Prostate gland (tissue), 2 donors: ENCODE measurements at places on chromosomes 6 and 20. TPM values are rescaled to one million over a fixed set of nuclear protein-coding genes. Genes with fewer than 3 reads are reported as not detected.

DNA sequence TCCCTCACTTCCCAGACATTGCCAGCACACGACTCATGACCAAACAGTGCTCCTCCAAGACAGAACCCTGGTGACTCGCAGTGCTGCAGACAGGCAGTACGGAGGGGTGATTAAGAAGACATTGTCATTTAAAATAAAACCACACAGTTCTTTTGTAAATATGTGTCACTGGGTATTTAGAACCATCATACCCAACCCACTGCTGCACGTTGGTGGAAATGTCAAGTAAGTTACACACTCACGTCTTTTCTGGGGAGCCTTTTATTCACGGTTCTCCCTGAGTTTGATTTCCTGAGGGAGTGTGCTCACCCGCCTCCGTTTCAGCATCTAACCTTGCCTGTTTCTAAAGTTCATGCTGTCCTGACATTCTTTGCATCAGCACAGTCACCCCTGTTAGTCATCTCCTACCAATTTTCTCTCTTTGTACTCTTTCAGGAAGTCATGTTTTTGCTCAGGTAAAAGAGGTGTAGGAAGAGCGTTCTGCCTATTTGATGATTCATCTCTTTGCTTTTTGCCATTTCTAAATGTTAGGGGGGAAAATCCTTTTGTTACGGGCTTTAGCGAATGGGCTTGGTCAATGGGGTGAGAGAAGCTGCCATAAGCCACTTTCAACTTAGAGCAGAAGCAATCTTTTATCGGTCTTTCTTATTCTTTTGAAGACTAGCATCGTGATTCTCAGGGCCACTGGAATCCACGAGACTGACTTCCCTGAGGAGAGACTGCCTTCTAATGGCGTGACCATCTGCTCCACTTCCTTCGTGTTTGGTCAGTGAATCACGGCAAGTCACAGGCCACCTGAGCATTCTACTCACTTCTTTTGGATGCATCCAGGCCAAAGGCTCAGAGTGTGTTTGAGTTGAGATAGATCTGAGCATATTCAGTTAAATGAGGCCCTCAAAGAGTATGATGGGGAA, 512.8 kb upstream of the JARID2 start:
- no peak overlapping the region for H3K4me3 ChIP-seq
- H3K4me1 ChIP-seq, result no peaks in the 10 kb centered on the region
- no peak for DNase-seq
- H3K27ac ChIP-seq, result no peak overlapping the region
- H3K36me3 ChIP-seq, result no peaks in the 10 kb centered on the region

GRCh38 chr6:88566746-88567534, 396.5 kb downstream of the RNGTT start:
- H3K4me1 ChIP-seq, result no peaks in the 10 kb centered on the region
- no peaks in the 10 kb centered on the region for H3K27me3 ChIP-seq
- DNase-seq, result no peak
- no peaks in the 10 kb centered on the region for H3K36me3 ChIP-seq
- H3K27ac ChIP-seq, result no peak overlapping the region

GRCh38 chr6:88179692-88180091, 13.5 kb upstream of the CNR1 start:
- H3K4me1 ChIP-seq, result no peaks in the 10 kb centered on the region
- no peak for DNase-seq
- no peak overlapping the region for H3K4me3 ChIP-seq
- peaks cover 2% of the 10 kb centered on the region for H3K27me3 ChIP-seq
- no peak overlapping the region for H3K27ac ChIP-seq

DNA sequence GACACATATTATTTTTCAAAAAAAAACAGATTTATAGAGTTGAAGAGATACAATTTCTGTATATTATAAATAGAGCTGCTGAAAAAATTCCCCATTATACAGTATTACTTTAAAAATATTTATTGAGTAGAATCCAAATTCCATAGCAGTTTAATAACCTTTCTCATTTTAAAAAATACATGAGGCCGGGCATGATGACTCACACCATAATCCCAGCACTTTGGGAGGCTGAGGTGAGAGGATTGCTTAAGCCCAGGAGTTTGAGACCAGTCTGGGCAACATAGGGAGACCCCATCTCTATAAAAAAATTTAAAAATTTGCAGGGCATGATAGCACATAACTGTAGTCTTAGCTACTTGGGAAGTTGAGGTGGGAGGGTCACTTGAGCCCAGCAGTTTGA, 13.0 kb downstream of the ATRN start:
- no peaks in the 10 kb centered on the region for H3K27me3 ChIP-seq
- DNase-seq, result no peak
- H3K4me3 ChIP-seq, result no peak overlapping the region
- no peaks in the 10 kb centered on the region for H3K4me1 ChIP-seq

GRCh38 chr6:38714239-38715015, 684 bp upstream of the DNAH8 start:
- peak overlapping the region; percentile 13 for H3K4me3 ChIP-seq
- H3K36me3 ChIP-seq, result no peaks in the 10 kb centered on the region
- H3K4me1 ChIP-seq, result no peaks in the 10 kb centered on the region
- H3K27ac ChIP-seq, result no peak overlapping the region
- DNase-seq, result no peak

DNA sequence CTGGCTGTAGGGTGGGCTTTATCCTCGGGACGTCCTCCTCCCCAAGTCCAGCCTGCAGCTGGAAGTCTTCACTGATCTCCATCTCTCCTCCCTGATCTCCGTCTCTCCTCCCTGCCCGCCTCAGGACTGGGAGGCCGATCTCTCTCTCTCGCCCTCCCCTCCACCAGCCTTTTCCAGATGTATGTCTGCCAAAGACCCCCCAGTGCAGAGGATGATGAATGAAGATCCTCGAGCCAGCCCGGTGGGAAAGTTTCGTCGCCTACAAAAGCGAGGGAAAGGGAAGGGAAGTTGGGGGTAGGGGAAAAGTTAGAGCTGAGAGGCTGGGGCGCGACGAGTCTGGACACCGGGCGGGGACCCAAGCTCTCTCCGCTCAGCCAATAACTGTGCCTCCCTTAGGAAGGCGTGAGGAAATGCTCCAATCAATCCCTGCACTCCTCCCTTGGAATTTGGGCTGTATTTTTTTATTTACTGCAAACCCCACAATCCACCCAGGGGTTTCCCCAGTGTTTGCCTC, 595 bp upstream of the SRF start:
- no peak for DNase-seq
- H3K27me3 ChIP-seq, result no peaks in the 10 kb centered on the region
- peaks cover 1% of the 10 kb centered on the region for H3K36me3 ChIP-seq
- H3K4me1 ChIP-seq, result peaks cover 11% of the 10 kb centered on the region
- H3K27ac ChIP-seq, result peak overlapping the region; percentile 99

DNA sequence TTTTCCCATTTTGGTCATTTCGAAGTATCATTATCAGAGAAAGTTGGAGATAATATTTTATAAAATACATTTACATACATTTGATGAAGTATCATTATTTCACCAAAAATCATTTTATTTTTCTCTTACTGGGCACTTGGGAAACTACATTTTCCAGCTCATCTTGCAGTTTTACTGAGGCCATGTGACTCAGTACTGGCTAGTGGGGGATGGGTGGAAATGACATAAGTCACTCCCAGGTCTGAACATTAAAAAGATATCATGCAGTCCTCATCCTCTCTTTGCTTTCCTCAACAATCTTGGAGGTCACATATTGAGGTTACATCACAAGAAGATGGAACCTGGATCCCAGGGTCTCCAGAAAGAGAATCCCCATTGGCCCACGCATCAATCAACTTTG, 84.1 kb downstream of the CD24 start:
- H3K36me3 ChIP-seq, result no peaks in the 10 kb centered on the region
- H3K27ac ChIP-seq, result no peak overlapping the region
- no peaks in the 10 kb centered on the region for H3K27me3 ChIP-seq
- no peaks in the 10 kb centered on the region for H3K4me1 ChIP-seq
- no peak for DNase-seq

- no peak overlapping the region for H3K27ac ChIP-seq
- H3K36me3 ChIP-seq, result no peaks in the 10 kb centered on the region
- DNase-seq, result no peak
- H3K4me3 ChIP-seq, result no peak overlapping the region
- H3K4me1 ChIP-seq, result no peaks in the 10 kb centered on the region
These were observed 55.3 kb upstream of the POPDC3 start for GRCh38 chr6:105235155-105235554.

DNA sequence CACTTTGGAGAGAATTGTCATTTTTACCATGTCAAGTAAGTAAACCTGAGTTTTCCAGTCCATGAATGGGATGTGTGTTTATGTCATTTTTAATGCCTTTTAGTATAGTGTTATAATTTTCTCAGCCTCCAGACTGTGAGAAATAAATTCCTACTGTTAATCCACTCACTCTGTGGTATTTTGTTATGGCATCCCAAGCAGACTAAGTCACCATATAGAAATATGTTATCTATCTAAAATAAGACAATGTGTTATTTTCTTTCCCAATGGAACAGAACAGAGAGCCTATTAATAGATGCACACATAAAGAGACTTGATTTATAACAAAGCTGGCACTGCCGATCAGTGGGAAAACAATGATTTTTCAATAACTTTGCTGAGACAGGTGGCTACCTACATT, 70.2 kb upstream of the SLC4A11 start:
- no peak for DNase-seq
- no peaks in the 10 kb centered on the region for H3K36me3 ChIP-seq
- H3K4me3 ChIP-seq, result no peak overlapping the region
- no peaks in the 10 kb centered on the region for H3K4me1 ChIP-seq
- no peaks in the 10 kb centered on the region for H3K27me3 ChIP-seq

- no peak overlapping the region for H3K27ac ChIP-seq
- H3K4me3 ChIP-seq, result no peak overlapping the region
- H3K36me3 ChIP-seq, result no peaks in the 10 kb centered on the region
- no peaks in the 10 kb centered on the region for H3K27me3 ChIP-seq
- DNase-seq, result no peak
- no peaks in the 10 kb centered on the region for H3K4me1 ChIP-seq
These were observed 11.0 kb downstream of the ALDH8A1 start for GRCh38 chr6:134938896-134939295.

DNA sequence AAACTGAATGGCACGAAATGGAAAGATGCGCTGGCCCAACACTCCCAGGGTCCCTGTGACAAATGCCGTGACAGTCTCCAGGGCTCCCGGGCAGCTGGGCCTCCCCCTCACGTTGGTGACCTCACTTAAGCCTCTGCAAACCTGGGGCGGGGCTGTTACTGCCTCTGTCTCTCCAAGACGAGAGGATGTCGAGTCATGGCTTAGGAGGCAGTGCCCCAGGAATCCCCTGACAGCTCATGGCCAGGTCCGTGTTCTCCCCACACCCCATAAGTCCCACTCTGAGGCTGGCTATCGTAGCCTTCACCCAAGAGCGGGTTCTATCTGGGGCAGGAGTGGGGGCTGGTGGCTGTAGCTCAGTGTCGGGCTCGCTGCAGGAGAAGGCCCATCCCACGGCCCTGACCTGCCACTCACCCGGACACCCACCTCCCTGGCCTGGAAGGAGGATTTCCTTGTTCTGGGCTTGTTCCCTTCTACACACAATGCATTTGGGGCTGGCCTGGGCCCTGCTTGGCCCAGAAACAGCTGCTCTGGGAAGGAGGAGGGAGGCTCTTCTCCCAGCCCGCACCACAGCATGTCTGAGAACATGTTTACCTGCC, 5.6 kb upstream of the RPS21 start:
- peaks cover 8% of the 10 kb centered on the region for H3K4me1 ChIP-seq
- DNase-seq, result peak; percentile 70
- peak overlapping the region; percentile 60 for H3K27ac ChIP-seq
- H3K4me3 ChIP-seq, result no peak overlapping the region
- H3K27me3 ChIP-seq, result no peaks in the 10 kb centered on the region

- no peak for DNase-seq
- H3K4me3 ChIP-seq, result no peak overlapping the region
- H3K36me3 ChIP-seq, result no peaks in the 10 kb centered on the region
- H3K27me3 ChIP-seq, result no peaks in the 10 kb centered on the region
These were observed 94.2 kb upstream of the ATXN1 start for GRCh38 chr6:16855460-16855859.

GRCh38 chr20:16601047-16601446, 27.8 kb upstream of the KIF16B start:
- DNase-seq, result no peak
- H3K36me3 ChIP-seq, result no peaks in the 10 kb centered on the region
- H3K4me1 ChIP-seq, result no peaks in the 10 kb centered on the region
- H3K4me3 ChIP-seq, result no peak overlapping the region
- H3K27me3 ChIP-seq, result no peaks in the 10 kb centered on the region
- H3K27ac ChIP-seq, result no peak overlapping the region

DNA sequence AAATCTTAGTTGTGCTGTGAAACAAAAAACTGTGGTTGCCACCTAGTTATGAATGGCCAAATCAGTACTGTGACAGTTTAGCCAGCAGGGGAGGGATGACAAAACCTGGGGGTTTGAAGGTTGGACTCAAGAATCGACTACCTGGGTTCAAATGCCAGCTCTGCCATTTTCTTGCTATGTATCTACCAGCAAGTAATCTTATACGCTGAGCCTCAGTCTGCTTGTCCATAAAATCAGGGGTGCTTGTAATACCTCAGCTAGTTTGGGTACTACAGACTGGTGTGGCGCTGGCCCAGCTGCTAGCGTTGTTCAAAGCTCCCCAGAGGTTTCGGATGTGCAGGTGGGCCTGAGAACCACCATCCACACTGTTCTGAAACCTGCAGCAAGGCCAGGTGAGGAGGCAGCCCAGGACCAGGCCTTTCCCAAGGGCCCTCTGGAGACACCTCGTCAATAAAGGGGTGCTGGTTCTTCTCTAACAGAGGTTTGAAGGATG, 40.4 kb downstream of the TRAM2 start:
- no peaks in the 10 kb centered on the region for H3K36me3 ChIP-seq
- H3K4me1 ChIP-seq, result no peaks in the 10 kb centered on the region
- DNase-seq, result no peak

- H3K4me1 ChIP-seq, result no peaks in the 10 kb centered on the region
- no peak for DNase-seq
- no peak overlapping the region for H3K4me3 ChIP-seq
- H3K27me3 ChIP-seq, result no peaks in the 10 kb centered on the region
- H3K27ac ChIP-seq, result no peak overlapping the region
These were observed 42.9 kb downstream of the LINC00237 start for GRCh38 chr20:21063276-21063675.

GRCh38 chr6:11431455-11431937, 106.1 kb upstream of the TMEM170B start:
- no peak overlapping the region for H3K4me3 ChIP-seq
- H3K27ac ChIP-seq, result no peak overlapping the region
- no peaks in the 10 kb centered on the region for H3K27me3 ChIP-seq
- no peaks in the 10 kb centered on the region for H3K4me1 ChIP-seq
- H3K36me3 ChIP-seq, result no peaks in the 10 kb centered on the region
- DNase-seq, result no peak

DNA sequence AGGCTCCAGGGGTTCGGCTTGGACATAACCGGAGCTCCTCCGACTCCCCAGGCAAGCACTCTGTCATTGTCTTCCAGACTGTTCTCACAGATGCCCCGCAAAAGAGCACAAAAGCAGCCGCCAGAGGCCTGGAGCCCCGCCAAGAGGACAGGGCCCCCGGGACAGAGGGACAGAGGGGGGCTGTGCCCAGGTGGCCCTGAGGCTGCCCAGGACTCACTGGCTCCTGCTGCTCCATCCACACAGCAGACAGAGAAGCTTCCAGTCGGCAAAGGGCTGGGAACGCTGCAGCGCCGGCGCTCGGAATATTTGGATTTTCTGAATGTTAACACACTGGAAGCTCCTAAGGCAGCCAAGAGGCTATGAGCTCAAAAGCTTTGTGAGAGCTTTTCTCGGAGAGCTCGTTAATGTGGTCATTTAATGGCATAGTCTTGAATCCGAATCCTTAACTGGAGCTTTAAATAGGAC, 68.0 kb upstream of the QKI start:
- no peak overlapping the region for H3K27ac ChIP-seq
- H3K4me1 ChIP-seq, result no peaks in the 10 kb centered on the region
- H3K27me3 ChIP-seq, result no peaks in the 10 kb centered on the region
- DNase-seq, result no peak

OR12D3 gene
- total RNA-seq, result not detected

LTB gene
- 0.97 TPM for total RNA-seq

BFSP1 gene
- total RNA-seq, result 0.27 TPM

RAB32 gene
- total RNA-seq, result 26.2 TPM

ECT2L gene
- total RNA-seq, result not detected

NR2E1 gene
- total RNA-seq, result 0.91 TPM

CDH22 gene
- total RNA-seq, result 3.3 TPM

CAP2 gene
- 10.0 TPM for total RNA-seq

ENTPD6 gene
- 105 TPM for total RNA-seq
